A549 treated with CORT108297 at 1 μM for 4 hours (cell line): ENCODE measurements at places on chromosomes 5 and 9. TPM values are rescaled to one million over a fixed set of nuclear protein-coding genes. Genes with fewer than 3 reads are reported as not detected.

The PTGDS gene
- 0.16 to 0.81 TPM (median 0.57 TPM) in 5 replicates for total RNA-seq

The PDE8B gene
- 1.1 to 1.7 TPM (median 1.5 TPM) in 5 replicates for total RNA-seq

The TEK gene
- 0.02 to 0.06 TPM (median 0.03 TPM) in 5 replicates for total RNA-seq

The MROH2B gene
- total RNA-seq, result not detected in 5 replicates

The ZNF483 gene
- 0.66 to 0.92 TPM (median 0.83 TPM) in 5 replicates for total RNA-seq

The SPAG8 gene
- 0.44 to 0.64 TPM (median 0.58 TPM) in 5 replicates for total RNA-seq

The IFNB1 gene
- 0.15 TPM in 1 of 5 replicates, not detected in the others for total RNA-seq
